RWPE1 (cell line): ENCODE measurements at places on chromosomes 2 and 18.
A peak's percentile ranks its signal among the peaks of the same experiment; 100 is the strongest.

- DNase-seq = no peak
Measured at GRCh38 chr2:204896146-204896545, 350.9 kb downstream of the PARD3B start.

DNA sequence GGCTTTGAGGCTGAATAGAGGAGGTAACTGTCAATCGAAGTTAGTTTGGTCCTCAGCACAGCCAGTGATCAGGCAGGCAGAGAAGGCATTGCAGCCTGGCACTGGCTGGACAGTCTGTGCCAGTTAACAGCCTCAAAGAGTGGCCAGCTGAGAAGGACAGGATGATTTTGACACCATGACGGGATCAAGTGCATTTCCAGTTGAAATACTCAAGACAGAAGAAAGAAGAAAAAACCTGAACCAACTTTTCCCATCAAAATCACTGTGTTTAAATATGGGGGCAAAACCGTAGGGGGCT, 96.7 kb upstream of the ZCCHC2 start:
- DNase-seq = no peak

DNA sequence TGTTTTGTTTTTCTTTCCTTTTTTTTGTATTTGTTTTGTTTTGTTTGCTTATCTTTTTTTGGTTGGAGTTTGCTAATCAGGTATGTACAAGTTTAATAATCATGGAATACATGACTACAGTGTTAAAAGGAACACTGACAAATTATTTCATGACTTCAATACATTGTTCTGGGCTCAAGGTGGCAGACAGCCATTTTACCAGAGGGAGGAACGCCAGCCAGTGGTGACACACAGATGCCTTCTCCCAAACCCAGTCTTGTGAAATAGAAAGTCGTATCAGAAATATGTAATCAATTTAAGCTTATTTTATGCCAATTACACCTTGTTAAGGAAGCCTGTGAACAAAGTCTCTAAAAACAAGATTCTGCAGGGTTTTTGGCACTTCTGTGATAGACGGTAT, 264.0 kb upstream of the EPHA4 start:
- DNase-seq = no peak

- no peak for DNase-seq
Measured at GRCh38 chr2:15776629-15776919, 163.8 kb upstream of the MYCN start.

DNA sequence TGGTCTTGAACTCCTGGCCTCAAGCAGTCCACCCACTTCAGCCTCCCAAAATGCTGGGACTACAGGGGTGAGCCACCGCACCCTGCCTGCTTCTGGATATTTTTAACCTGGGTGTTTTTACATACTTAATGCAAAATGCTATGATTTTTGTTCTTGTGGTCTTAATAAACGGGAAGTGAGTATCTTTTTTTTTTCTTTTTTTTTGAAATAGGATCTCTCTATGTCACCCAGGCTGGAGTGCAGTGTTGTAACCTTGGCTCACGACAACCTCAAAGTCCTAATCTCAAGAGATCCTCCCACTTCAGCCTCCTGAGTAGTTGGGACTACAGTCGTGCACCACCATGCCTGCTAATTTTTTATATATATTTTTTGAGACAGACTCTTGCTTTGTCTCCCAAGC, 19.2 kb upstream of the ASXL2 start:
- DNase-seq = no peak

DNA sequence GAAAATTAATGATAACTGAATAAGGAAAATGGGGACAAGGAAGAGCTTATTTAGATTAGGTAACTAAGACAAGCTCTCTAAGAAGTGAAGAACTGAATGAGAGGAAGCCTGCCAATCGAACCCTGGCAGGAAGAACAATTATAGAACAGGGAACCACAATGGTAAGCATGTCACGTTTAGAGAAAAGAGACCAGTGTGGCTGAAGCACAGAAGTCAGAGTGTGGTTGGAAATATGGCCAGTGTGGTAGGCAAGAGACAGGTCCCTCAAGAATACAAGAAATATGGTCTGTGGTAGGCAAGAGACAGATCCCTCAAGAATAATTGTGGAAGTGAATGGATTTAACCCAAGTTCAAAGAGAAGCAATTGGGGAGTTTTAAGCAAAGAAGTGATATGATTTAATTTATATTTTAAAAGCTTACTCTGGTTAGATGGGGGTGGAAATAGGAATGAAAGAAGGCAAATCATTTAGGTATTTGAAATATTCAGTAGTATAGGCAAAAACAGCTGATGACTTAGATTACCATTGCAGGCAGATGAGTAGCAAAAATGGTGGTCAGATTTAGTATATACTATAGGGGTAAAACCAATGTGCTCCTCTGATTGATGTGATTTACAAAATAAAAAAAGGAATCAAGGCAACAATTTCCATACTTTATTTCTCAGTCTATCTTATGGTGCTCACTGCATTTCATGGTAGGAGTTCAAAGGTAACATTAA, 38.8 kb upstream of the ERMN start:
- DNase-seq = no peak

- no peak for DNase-seq
Measured at GRCh38 chr18:11266781-11267480, 117.6 kb upstream of the PIEZO2 start.

- no peak for DNase-seq
Measured at GRCh38 chr2:113124984-113125855, 2.2 kb upstream of the IL1RN start.

DNA sequence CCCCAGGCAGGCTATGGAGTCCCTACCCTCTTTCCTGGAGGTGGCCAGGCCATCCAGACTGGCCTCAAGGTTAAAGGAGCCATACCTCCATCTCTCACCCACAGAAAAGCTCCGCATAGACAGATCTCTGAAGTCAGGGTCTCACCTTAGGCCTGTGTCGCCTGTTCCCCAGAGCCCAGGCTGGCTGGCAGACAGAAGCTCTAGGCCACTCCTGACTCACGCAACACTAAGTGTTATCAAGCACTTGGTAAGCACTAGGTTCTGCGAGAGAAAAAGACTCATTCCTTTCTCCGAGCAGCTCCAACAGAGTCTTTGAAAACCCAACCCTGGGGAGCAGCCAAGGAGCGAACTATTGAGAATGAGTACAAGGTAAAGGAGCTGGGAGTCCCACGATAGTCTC, 6.1 kb downstream of the SMAD7 start:
- DNase-seq = no peak

GRCh38 chr2:235594041-235594440, 100.2 kb downstream of the AGAP1 start:
- peak; percentile 53 for DNase-seq

DNA sequence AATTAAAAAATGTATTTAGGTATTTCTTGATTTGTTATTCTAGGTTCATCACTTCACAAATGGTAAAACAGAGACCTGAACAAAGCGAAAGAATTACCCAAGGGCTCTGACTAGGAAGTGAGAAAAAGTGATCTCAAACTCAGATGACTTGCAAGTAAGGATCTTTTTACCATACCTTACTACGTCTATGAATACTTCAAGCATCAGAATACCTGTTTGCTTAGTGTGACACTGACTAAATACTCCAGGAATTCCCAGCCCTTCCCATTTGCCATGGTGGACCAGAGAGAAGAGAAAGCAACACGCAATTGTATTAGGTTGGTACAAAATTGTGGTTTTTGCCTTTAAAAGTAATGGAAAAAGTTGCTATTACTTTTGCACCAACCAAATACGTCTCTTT, 35.8 kb upstream of the FIGN start:
- DNase-seq = peak; percentile 68

GRCh38 chr2:136255127-136255526, 137.2 kb upstream of the CXCR4 start:
- DNase-seq = no peak

GRCh38 chr18:24602201-24602600, 141.8 kb downstream of the HRH4 start:
- no peak for DNase-seq

DNA sequence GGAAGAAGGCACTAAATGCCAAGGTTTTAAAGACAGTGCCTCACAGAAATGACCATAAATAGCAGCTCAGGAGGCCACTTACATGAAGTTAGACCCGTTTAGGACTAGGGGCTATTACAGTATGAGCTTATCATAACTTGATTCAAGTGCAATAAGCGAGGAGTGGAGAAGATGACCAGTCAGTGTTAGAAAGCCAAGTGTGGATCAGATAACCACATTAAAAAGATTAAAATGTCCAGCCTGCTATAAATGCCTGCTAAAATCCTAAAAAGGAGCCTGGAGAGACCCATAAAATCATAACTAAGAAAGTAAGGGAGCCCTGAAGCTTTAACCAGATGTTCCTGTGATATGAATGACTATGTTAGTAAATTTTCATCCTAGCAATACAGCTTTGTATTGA, 117.5 kb upstream of the ZNF521 start:
- no peak for DNase-seq

- DNase-seq = no peak
Measured at GRCh38 chr2:42105330-42106256, 57.8 kb downstream of the PKDCC start.

DNA sequence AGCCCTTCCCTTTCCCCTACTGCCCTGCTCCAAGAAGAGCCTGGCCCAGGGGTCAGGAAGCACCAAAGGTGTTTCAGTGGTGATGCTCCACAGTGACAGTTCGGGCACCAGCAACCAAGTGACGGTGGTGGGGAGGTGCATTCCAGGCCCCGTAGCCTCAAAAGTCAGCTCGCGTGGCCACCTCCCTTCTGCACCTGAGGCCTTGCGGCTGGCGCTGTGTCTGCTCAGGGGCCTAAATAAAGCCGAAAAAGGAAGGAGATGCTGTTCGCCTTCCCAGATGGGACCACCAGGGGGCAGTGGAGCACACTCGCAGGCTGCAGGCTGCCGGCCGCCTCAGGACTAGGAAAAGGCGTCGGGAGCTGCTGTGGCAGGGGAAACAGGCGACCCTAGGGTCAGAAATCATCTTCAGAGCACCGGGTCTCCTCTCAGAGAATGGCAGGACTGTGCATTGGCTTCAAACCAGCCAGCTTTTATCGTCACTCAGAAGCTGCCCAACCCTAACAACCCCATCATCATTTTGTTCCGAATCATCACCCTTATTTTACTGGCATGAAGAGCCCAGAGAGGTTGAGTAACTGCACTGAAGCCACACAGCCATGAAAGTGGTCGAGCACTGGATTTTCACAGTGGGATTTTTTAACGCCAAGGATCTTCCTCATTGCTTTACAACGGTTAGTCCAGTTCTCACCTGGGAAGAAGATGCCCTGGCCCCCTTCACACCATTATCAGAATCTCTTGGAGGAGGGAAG, 213.0 kb upstream of the CELF4 start:
- peak; percentile 2 for DNase-seq

- no peak for DNase-seq
Measured at GRCh38 chr2:148103946-148104345, 83.1 kb downstream of the MBD5 start.

- DNase-seq = peak; percentile 60
Measured at GRCh38 chr2:172226244-172227061, 123.8 kb upstream of the DLX2 start.

- no peak for DNase-seq
Measured at GRCh38 chr2:42135381-42136312, 33.5 kb upstream of the EML4 start.

DNA sequence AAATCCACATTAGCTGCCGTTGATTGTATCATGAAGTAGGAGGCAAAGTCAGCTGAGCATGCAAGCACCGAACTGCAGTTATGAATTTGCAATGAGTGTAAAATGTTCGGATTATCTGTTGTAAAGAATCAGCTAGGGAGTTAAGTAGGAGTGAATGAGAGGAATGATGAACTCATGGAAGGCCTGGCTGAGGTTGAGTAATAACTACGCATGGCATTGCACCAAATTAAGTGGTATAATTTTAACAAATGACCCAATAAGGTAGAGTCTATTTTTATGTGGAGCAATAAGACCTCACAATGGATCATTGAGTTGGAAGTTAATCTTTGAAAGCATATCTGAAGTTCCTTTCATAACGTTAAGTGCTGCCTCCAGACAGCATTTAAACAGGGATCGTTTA, 288.2 kb upstream of the CHST9 start:
- no peak for DNase-seq

DNA sequence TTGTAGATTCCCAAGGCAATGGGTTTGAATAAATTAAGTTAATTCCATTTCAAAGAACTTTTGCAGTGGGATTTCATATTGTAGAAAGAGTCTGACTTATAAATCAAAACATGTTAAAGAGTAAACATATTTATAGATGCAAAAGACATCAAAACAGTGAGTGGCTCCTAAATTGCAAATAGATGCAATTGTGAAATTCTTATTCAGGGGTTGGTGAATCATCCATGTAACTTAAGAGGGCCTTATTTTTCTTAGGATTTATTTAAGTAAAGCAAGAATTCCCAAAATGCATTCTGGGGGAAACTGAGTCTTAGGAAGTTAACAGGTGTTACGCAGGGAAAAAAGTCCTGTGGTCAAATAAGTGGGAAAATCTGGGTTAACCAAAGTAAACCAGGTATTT, 11.3 kb downstream of the TANC1 start:
- no peak for DNase-seq

GRCh38 chr2:45712570-45712969, 61.1 kb downstream of the PRKCE start:
- DNase-seq = no peak

- DNase-seq = no peak
Measured at GRCh38 chr2:13681936-13682335, 950.6 kb upstream of the LRATD1 start.

DNA sequence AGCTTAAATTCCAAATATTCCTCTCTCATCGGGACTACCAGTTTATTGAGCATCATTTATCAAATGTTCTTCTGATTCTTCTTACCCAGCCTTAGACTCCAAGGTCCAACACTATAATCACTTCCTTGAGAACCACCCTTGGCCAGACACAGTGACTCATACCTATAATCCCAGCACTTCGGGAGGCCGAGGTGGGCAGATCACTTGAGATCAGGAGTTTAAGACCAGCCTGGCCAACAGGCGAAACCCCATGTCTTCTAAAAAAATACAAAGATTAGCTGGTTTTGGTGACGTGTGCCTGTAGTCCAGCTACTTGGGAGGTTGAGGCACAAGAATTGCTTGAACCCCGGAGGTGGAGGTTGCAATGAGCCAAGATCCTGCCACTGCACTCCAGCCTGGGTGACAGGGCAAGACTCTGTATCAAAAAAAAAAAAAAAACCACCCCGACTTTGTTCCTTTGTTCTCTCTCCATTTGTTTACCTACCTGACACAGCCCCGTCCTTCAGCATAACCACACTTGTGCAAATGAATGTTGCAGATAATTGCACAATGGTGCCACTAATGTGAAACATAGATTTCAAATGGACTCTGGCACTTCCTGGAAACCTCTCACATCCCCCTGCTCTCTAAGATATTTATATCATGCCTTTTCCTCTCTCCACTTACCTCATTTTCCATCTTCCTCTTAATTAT, 38.9 kb upstream of the LPIN2 start:
- DNase-seq = no peak

GRCh38 chr2:148410899-148411298, 233.7 kb upstream of the EPC2 start:
- no peak for DNase-seq
